DMS 273 treated with DMSO at 0.1 percent for 48 hours (cell line): ENCODE measurements at places on chromosomes 5 and 9.

- DNase-seq: no peak
Measured at GRCh38 chr5:10913841-10914240, 152.8 kb upstream of the DAP start.

- no peak for DNase-seq
Measured at GRCh38 chr9:112322701-112323377, 10.6 kb downstream of the PTBP3 start.

DNA sequence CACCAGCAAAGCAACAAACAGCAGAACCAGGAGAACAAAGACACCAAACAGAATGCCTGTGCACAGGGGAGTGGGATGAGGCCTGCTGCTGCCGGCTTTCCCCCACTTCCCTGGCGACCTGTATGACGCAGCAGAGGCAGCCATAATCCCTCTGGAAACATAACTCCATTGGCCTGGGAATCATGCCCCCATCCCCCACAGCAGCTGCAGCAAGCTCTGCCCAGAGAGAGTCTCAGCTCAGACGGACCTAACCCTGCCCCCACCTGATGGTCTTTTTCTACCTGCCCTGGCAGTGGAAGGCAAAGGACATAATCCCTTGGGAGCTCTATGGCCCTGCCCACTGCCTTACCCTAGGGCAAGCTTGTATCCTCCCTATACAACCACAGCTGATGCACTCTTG, 81.8 kb upstream of the FANCC start:
- no peak for DNase-seq

GRCh38 chr9:100286257-100286656, 66.5 kb downstream of the TEX10 start:
- no peak for DNase-seq

GRCh38 chr5:76607353-76607871, 15.8 kb downstream of the F2RL2 start:
- DNase-seq: no peak

DNA sequence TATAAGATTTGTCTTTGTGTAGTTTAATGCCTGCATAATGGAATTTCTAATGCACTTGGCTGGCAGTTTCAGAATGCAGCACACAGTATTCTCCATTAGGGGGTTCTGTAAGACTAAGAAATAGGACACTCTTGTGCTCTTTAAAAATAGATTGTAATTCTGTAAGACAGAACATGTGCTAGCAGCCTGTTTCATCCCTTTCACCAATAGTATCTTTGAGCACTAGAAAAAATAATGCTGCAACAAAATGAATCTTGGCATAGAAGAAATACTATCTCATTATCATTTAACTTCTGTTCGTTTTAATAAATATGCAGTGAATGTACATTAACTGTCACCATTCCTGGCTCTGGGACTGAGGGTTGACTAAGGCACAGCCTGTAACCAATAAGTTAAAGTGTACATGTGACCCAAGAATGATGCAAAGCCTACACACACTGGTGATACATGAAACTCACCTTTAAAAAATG, 23.8 kb upstream of the ZNF622 start:
- DNase-seq: peak; percentile 45

GRCh38 chr5:141557681-141558136, 61.1 kb downstream of the DIAPH1 start:
- DNase-seq: peak; percentile 94

GRCh38 chr9:127779136-127779981, 893 bp upstream of the SH2D3C start:
- DNase-seq: no peak

- DNase-seq: no peak
Measured at GRCh38 chr5:80796846-80797245, 142.1 kb upstream of the DHFR start.

- no peak for DNase-seq
Measured at GRCh38 chr9:109652112-109652511, 127.9 kb upstream of the PALM2AKAP2 start.

- no peak for DNase-seq
Measured at GRCh38 chr9:105445203-105445881, 2.5 kb upstream of the FSD1L start.

DNA sequence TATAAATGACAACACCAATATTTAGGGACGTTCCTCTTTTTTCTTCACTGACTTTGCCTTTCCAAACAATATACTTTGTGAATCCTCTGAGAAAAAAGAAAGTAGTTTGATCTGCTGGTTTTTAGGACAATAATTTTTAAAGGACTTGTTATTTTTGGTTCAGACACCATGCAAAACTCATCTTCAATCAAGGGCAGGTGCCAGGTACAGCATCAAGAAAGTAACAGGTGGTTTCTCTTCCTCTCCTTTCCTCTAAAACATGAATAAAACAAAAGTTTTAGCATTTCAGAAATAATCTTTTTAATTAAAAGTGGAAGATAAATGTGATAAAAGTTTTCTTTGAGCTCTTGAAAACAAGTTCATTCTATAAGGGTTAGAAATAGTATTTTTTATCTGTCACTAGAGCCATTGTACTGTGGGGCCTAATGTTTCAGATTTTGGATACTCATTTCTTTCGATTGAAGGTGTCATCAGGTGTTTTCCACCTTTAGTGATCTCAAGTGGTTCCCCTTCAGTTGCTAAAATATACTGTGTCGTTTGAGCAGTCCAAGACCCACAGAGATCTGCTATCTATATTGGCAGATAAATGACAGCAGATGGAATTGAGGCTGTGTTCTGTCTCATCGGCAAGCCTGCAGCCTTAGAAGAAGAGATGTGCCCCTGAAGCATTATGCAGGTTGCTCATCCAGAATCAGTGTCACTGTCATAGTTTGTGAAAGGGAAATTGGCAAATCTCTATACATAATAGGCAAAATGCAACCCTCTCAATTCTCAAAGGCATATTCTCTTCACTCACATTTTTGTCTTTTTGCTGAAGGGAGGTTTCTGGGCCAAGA, 499.7 kb downstream of the PDE4D start:
- DNase-seq: no peak

DNA sequence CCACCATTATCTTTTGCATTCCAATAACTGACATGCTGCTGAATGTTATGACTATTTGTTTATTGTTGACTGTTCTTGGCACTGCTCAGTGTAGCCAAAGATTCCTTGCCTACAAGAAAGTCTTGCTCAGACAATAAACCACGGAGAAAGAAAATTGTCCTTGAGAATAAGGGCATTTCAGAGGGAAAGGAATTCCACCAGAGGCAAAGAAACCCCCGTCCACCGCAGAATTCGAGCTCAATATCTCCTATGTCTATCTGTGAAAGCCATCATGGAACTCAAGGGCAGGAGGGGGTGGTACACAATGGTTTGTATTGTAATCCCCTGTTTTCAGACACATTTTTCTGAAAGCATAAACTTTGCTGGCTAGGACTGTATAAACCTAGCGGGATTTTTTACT, 70.3 kb upstream of the ADAMTS16 start:
- DNase-seq: no peak
